Activated naive CD4-positive, alpha-beta T cell treated with anti-CD3 and anti-CD28 coated beads, Interleukin-2, amount 10 ng/mL, durations not matched to agents 7 days and 5 days (primary cell): ENCODE measurements at places on chromosomes 1 and 21.

- no peak for DNase-seq
These were observed 223.3 kb downstream of the PTPRU start for GRCh38 chr1:29459620-29459945.

DNA sequence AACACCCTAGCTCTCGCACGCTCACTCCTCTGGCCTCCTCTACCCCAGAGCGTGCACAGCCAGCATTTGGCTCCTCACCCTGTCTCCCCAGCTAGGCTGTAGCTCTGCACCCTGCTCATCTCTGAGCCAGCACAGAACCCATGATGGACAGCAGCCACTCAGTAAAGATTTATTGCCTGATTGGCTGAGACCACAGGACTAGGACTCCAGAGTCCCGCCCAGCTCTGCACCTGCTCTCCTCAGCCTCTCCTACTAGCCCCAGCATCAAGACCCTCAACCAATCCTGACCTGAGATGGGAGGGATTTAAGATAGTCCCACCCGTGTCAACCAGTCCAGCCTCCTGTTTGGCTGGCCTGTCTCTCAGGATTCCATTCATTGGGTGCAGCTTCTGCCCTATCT lies 9.3 kb downstream of the C1QB start:
- no peak for DNase-seq

- DNase-seq = no peak
These were observed 18.2 kb upstream of the PPP2R5A start for GRCh38 chr1:212267017-212267416.

GRCh38 chr1:202501281-202501680 lies 152.8 kb downstream of the PPP1R12B start:
- DNase-seq = no peak

- no peak for DNase-seq
These were observed 10.2 kb upstream of the NKAIN1 start for GRCh38 chr1:31249854-31250253.

- DNase-seq = no peak
These were observed 1352.7 kb upstream of the ADGRL2 start for GRCh38 chr1:80448081-80448480.

GRCh38 chr1:4061521-4062031 lies 161.5 kb upstream of the C1orf174 start:
- DNase-seq = no peak

DNA sequence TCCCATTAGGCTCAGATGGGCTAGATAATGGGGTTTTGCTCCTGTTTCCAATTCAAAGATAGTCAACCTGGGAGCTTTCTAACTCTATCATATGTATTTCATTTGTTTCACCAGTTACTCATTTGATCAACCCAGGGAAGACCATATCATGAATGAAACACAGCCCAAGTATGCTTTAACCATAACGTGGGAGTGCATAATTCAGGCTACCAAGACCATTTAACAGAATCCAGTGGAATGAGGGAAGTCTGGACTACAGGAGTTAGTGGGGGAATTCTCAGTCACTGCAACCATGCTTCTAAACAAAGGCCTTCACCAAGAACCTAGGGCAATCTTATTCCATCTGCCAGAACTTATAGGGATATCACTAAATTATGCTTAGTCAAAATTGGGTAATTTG lies 15.0 kb upstream of the SLC16A1 start:
- no peak for DNase-seq

DNA sequence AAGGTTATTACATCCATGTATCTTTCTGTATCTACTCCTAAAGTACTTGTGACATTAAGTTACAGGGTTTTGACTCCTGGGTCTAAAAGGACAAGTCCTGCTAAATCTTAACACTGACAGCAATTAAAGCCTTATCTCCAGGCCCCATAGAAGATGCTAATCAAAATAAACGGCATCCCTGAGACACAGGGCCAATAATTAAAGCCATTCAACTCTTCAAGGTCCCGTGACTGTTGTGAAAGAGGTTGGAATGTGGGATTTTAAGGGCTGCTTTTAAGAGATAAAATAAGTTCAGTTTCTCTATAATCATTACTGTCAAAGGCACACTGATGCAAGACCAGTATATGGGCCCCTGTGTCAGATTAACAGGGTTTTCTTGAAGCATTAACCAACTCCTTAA lies 8.3 kb downstream of the DNAI4 start:
- DNase-seq = no peak

DNA sequence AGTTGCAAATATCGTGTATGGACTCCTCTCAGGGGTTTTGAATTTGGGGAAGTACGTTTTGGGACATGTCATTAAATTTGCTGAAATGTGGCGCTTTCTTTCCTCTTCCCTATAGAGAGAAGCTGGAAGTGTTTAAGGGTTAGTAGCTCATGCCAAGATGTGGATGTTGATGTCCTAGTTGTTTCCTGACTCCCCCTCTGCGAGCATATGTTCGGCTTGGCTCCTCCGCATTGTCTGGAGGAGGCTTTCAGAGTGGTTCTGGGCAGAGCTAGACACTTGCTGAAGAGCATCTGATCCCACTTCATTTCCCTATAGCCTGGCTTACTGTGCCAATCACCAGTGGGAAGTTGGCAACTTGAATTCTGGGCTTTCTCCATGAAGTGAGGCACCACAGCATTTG lies 347.4 kb upstream of the B3GALT2 start:
- no peak for DNase-seq

DNA sequence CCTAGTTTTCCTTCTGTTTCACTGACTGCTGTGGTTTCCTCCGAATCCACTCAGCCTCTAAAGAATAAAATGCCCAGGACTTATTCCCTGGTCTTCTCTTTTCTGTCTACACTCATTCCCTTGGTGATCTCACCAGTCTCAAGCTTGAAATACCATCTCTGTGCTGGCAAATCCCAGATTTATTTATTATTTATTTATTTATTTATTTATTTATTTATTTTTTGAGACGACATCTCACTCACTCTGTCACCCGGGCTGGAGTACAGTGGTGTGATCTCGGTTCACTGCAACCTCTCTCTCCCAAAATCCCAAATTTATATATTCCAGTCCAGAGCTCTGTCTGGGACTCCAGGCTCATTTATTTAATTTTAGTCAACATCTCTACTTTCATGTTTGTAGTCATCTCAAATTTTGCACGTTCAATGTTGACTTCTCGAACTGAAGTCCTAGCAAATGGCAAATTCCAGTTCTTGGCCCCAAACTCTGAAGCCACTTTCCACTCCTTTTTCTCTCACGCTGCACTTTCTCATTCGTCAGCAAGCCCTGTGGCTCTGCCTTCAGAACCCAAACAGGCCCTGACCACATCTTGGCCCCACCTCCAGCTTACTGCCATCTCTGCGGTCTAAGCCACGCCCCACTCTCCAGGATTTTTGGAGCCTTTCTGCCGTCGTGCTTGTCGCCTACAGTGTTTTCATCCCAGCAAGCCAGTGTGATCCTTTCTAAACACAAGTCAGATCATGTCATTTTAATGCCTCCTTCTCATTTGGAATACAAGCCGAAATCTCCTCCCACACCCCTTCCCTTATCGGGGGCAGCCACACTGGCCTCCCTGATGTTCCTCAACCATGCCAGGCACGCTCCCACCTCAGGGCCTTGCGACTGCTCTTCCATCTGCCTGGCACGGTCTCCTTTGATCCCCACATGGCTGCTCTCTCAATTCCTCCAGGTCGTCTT lies 14.2 kb upstream of the TENT5B start:
- no peak for DNase-seq

- DNase-seq = no peak
These were observed 31.3 kb upstream of the ROR1 start for GRCh38 chr1:63742526-63742925.

- DNase-seq = no peak
These were observed 48.5 kb upstream of the RAB3GAP2 start for GRCh38 chr1:220320709-220321108.

- no peak for DNase-seq
These were observed 1104.2 kb upstream of the TMPRSS15 start for GRCh38 chr21:19507682-19508260.

- no peak for DNase-seq
These were observed 47.9 kb upstream of the EDN2 start for GRCh38 chr1:41532206-41532975.

DNA sequence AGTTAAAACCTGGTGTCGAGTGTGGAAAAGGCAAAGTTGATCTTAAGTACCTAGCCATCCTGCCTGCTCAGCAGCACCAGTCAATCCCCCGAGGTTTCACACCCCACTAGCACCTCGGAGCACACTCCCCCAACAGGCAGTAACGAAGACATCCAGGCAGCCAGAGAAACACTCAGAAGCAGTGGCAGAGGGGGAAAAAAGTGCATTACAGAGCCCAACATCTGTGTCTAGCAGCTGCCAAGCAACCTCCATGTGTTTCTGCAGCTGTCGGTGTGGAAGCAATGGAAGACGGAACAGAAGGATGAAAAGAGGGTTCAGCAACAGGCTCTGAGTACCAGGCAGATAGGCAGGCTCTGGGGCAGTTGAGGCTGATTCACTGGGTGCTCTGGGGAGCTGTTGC lies 73.4 kb upstream of the PROX1 start:
- no peak for DNase-seq

- no peak for DNase-seq
These were observed 59.7 kb downstream of the MIER1 start for GRCh38 chr1:66984491-66984890.

- DNase-seq = peak; percentile 71
These were observed 47.5 kb upstream of the CRNN start for GRCh38 chr1:152461544-152461943.

DNA sequence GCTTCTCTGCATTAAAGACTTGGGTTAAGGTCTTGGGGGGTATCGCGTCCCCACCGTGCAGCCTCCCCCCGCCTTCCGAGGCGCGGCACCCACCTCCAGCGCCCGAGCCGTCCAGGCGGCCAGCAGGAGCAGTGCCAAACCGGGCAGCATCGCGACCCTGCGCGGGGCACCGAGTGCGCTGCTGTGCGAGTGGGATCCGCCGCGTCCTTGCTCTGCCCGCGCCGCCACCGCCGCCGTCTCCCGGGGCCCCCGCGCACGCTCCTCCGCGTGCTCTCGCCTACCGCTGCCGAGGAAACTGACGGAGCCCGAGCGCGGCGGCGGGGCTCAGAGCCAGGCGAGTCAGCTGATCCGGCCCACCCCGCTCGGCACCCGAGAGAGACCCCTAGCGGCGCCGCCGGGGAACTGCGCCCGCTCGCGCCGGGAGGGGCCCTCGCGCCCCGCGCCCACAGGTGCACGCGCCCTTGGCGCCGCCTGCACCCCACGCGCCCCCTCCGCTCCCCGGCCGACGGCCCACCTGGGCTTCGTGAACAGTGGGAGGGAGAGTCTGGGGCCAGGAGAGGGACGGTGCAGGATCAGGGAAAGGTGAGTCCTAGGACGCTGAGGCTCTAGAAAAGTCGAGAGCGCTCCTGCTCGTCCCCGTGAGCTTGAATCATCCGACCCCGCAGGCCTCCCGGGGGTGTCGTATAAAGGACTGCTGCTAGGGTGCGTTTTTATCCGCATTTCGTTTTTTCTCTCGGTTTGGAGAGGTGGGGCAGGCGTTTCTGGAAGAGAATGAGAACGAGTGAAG lies at the start of gene APP:
TSS of gene APP (minus strand) at position 300 of the 787 bp plus-strand sequence. CDS start at position 150, 150 bp downstream.
- peak; percentile 88 for DNase-seq

DNA sequence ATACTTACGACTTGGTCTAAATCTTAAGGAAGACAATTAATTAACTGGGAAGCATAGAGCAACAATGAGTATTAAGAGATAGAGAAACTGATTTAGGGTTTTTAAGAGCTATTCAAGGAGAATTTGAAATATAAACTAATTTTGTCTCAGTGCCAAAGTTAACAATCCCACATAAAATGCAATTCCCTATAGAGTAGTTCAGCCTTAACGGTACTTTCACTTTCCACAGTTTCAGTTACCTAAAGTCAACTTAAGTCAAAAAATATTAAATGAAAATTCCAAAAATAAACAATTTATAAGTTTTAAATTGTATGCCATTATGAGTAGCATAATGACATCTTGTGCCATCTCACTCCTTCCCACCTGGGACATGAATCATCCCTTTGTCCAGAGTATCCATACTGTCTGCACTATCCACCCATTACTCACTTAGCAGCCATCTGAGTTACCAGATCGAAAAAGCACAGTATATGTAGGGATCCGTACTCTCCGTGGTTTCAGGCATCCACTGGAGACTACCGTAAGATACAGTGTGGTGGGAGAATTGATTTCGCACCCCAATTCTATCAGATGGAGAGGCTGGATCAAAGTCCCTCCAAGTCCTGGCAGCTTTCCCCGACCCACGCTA lies 4.8 kb upstream of the SARS1 start:
- DNase-seq = no peak

DNA sequence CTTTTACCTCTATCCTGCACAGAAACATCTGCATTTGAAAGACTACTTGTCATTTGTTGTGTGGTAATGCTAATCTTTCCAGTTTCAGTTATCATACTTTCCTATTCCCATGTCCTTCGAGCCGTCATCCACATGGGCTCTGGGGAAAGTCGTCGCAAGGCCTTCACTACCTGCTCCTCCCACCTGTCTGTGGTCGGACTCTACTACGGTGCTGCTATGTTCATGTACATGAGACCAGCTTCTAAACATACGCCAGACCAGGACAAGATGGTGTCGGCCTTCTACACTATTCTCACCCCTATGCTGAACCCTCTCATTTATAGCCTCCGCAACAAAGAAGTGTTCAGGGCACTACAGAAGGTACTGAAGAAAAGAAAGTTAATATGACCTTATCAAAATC lies 8.3 kb downstream of the OR2M4 start:
- no peak for DNase-seq

- DNase-seq = no peak
These were observed 23.3 kb downstream of the DUSP10 start for GRCh38 chr1:221718381-221719277.

GRCh38 chr1:34866762-34867109 lies 7.2 kb upstream of the SMIM12 start:
- DNase-seq = no peak
